ENCODE measurements at places on chromosomes 12 and 14.

DNA sequence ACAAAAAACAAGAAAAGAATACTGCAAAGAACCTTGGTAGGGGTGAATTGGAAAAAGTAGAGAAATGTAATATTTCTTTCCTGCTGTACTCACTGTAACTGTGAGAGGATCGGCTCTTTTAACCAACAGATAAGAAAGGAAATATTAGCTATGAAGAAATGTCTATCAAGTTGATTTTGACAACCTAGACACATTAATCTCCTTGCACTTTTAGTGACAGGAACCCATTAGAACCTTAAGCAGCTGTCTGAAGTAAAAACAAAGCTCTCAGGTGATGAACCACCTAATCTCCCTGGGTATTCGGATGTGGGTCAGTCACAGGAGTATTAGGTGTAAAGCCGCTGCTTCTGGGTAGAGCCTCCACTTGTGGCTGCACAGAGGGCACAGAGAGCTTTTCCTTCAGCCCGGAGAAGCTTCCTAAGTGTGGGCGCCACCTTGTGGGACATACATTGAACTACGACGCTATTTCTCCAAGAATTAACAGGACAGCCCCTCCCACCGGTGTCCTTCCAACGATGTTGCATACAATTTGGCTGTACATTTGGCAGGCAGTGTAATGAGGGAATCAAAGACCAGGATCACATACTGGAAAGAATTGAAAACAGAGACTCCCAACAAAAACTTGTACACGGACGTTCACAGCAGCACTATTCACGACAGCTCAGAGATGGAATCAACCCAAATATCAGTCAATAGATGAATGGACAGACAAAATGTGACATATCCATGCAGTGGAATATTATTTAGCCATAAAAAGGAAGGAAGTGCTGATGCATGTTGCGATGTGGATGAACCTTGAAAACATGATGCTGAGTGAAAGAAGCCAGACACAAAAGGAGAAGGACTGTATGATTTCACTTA lies 28.9 kb upstream of the MAPKAPK5 start:
- peak; percentile 72 for DNase-seq

GRCh38 chr14:72614365-72614764 lies 279.5 kb downstream of the DPF3 start:
- DNase-seq: no peak

DNA sequence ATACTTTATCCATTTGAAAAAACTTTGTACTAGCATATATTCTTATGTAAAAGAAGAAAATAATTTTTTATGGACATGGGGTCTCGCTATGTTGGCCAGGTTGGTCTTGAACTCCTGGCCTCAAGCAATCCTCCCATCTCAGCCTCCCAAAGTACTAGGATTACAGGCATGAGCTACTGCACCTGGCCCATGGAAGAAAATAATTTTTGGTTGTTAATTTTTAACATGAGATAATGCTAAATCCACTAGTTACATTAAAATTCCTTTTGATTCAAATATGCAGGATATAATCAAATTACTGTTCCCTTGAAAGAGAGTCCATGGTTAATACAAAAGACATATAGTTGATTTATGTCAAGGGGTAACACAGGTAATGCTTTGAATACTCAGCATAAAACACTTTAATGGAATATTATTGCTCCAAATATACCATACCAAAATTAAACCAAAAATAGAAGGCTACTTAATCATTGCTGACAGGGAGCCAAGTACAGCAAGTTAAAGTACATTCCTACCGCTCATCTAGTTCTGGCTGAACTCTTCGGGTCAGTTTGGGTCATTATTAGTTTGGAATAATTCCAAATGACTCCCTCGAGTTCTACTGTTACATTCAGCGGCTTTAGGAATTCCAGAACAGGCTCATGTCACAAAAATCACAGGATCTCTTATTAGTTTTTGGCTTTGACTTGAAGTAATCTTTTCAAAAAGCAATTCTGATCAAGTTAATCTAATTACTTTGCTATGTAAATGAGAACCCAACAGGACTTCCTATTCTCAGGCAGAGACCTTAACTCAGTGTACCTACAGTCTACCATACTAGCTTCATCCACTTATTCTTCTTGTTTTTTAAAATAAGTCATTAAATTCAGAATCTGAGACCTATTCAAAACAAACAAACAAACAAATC lies 6.1 kb downstream of the SOS2 start:
- DNase-seq: no peak

DNA sequence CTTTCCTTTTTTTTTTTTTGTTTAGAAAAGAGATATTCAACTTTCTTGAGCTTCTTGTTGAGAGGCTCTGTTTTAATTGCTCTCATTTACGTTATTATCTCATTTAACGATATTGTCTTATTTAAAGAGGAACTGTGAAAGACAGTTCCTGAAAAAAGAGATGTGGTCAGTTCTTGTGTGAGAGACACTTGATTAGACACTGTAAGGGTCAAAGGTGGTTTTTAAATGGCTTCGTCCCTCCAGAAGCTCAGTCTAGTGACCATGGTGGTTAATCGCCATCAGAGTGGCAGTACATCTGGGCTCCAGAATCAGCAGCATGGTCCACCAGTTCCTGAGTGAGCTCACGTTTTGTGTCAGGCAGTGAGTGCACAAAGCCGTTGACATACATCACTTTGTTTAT lies 57.9 kb upstream of the KCNA5 start:
- DNase-seq: no peak

DNA sequence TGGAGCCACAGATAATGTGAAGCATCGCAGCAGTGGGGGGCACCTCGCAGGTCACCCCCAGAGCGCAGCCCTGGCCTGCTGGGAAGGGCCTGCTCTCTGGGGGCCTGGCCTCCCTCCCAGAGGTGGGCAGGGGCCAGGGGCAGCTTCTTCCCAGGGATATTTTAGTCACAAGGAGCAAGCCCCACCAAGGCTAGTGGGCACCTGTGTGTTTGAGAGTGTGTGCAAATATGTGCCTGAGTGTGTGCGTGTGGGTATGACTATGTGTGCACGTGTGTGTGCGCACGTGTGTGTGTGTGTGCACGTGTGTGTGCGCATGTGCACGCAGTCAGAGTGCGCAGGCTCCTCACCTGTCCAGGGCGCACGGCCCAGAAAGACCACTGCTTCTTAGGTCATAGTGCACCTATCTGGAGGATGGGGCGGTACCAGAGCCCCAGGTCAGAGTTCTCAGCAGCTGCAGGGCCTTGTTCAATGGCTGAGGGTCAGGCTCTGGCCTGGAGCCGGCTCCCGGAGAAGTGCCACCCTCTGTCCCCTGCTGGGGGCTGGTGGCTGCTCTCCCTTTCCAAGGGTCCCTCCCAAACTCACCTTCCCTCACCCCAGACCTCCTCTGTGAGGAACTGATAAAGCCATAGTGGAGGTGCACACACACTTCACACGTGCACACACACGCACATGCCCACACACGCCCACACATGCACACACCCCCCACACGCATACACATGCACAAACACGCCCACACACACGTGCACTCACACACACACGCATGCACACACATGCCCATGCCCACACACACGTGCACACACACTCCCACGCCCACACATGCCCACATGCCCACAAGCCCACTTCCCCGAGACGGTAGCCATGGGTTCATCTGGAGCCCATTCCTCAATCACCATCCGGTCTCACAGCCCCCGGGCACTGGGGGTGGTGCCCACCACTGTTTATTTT lies 128.5 kb downstream of the KIF26A start:
- no peak for DNase-seq

- DNase-seq: no peak
Measured at GRCh38 chr14:33030386-33030785, 91.7 kb downstream of the NPAS3 start.

DNA sequence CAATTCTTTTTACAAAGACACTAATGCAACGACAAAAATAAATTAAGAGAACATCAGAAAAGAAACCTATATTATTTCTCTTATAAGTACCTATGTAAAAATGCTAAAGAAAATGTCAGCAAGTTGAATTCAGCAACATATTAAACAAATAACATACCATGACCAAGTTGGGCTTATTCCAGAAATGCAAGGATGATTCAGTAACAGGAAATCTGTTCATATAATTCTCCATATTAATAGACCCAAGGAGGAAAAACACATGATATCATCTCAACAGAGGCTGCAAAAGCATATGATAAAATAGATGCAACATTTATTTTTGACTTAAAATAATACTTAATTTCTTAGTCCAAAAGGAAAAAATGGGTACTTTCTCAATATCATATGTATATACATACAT lies 25.1 kb upstream of the GPHB5 start:
- no peak for DNase-seq

DNA sequence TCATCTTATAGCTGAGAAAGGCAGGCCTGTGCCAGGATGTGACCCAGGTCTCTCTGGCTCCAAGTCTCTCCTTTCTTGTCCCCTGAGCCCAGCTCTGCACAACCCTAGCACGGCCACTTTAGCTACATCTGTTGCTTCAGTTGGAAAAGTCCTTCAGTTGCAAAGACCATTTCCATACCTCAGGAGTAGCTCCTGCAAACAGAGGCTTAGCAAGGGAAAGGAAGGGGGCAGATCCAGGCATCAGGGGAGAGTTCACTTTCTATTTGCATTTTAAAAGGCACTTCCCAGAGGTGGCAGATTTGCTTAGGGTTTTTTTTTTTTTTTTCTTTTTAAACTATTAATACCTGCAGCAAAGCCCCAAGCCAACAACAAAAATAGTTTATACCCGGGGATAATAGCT lies 3.0 kb upstream of the PITPNM2 start:
- DNase-seq: no peak

DNA sequence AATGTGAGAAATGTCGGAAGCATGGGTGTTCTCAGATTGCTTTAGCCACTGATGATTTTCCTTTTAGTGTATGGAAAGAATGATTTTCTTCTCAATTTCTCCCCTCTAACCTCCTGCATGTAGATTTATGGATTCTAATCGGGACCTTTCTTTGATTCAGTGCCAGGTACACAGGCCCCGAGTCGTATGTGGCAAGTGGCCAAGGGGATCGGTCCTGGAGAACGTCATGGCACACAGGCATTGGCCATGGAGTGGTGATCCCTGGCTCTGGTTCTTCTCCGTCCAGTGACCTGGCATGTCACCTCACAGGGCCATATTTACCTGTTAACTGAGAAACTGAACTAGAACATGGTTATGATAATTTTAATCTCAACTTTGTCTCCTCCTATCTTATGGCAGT lies 58.1 kb downstream of the ETV6 start:
- DNase-seq: no peak

GRCh38 chr14:90676356-90676755 lies 139.9 kb downstream of the TTC7B start:
- DNase-seq: no peak

DNA sequence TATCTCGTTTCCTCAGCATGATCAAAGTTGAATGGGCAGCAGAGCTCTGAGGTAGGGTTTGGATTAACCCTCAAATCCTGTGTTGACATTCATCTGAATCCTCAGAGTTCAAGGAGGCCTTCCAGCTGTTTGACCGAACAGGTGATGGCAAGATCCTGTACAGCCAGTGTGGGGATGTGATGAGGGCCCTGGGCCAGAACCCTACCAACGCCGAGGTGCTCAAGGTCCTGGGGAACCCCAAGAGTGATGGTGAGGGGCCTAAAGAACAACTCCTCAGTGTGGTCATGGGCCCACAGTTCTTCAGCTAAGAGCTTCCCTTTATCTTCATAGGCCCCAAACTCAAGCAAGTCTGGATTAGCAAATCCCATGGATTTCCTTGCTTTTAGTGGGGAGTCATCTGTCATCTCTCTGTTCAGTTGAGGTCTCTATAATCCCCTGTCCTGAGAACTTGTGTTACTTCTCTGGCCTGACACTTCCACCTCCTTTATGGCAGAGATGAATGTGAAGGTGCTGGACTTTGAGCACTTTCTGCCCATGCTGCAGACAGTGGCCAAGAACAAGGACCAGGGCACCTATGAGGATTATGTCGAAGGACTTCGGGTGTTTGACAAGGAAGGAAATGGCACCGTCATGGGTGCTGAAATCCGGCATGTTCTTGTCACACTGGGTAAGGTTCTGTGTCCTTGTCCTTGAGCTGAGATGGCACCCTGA lies 1.5 kb downstream of the MYL6 start:
- no peak for DNase-seq

GRCh38 chr12:40325349-40325960 lies 100.7 kb downstream of the LRRK2 start:
- DNase-seq: no peak

DNA sequence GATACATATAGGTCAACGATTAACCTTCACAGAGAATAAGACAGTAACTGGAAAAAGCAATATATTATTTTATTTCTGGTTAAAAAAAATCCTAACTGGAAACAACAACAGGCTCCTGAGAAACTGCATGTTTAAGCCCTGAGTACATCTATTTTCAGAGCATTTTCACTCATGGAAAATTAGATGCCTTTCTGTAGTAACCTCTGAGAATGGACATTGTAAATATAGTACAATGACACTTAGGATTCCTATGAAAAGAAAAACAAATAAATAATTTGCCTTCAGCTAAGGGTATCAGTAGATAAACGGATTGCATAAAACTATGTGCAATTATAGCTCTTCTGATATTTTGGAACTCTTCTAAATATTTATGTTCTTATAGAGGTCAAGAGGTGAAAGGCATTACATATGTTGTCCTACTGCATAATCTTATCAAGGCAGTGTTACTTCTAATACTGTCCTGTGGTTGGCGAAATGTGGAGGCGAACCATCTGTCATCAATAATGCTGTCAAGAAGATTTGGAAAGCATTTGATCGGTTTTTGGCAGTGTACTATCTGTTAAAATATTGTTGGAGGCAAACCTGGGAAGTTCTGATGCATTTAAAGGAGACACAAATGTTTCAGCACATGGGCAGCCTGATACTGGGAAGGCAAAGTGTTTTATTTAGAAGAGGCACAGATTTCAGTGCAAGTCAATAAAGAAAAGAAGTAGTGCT lies 381.8 kb downstream of the BTG1 start:
- no peak for DNase-seq

DNA sequence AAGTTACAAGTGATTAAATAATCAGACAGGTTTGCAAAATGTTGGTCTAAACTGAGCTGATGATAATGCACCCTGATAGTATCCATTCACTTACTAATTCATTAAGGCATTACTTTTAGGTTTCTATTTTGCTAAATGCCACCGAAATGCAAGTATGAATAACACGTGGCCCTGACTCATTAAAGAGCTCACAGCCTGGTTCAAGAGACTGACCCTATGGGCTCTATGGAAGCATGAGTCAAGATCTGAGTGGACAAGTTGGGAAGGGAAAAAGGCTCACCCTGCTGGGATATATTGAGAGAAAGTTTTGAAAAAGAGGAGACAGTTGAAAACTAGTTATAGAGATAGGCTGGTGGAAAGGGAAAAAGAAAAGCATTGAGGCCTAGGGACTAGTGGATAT lies 14.8 kb upstream of the LRRC9 start:
- DNase-seq: no peak

GRCh38 chr12:129312048-129312447 lies 458.8 kb downstream of the GLT1D1 start:
- DNase-seq: no peak

DNA sequence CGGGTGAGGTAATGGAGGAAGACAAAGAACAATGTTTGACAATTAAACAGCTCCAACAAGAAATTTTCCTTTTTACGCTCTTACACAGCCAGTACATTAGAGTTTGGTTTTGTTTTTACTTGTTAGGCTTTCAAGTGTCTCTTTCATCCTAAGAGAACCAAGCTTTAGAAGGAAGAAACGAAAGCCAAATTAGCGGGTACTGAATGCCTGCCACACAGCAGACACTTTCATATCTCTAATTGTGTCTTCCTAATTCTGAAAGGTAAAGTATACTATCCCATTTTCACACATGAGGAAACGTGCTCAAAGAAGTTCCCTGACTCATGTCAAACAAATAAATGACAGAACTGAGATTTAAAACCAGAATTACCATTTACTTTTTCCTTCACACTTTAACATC lies 65.0 kb downstream of the CDK17 start:
- DNase-seq: no peak

Data from activated CD4-positive, alpha-beta T cell treated with anti-CD3 and anti-CD28 coated beads, Interleukin-2, amount 50 U/mL, for 48 hours (primary cell).